PC-3 (cell line): ENCODE measurements at places on chromosomes 13 and 19. TPM values are rescaled to one million over a fixed set of nuclear protein-coding genes. Genes with fewer than 3 reads are reported as not detected.

DNA sequence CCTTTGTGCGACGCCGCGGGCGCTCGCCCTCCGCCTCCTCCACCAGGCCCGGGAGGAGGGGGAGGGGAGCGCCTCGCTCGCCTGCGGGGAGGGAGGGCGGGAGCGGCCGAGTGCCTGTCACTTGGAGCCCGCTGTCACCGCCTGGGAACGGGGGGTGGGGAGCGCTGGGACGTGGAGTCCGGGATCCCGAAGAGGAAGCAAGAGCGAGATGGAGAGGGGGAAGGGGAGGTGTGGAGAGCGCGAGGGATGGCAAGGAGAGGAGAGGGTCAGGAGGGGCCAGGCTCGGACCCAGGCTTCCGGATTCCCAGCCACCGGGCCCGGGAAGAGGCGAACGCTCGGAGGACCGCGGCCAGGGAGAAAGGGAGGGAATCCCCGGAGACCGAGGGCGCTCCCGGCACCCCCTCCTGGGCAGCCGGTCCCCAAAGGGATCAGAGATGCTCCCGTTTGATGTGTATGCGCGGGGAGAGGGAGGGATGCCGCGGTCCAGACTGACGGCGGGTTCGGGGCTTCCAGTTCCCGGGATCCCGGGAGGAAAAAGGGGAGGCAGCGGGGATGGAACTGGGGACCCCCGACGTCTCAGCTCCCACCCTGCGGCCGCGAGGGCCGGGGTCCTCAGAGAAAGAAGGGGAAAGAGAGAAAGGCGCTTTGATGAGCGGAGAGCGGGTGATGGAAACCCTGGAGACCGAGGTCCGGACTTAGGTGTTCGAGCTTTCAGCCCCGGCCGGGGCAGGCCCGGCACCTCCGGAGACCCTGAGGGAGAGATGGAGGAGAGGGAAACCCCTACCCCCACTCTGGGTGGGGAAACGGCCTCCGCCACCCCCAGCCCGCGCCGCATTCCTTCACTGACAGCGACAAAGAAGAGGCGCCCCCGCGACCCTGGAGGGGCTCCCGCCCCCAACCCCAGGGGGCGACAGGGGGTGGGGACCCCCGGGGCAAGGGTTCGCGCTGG lies 4.7 kb upstream of the DPF1 start:
- no peak for DNase-seq
- H3K27me3 ChIP-seq, result 0 out of 2 replicates have a peak, but pooled peaks cover 2% of the 10 kb centered on the region
- H3K27ac ChIP-seq, result no peak overlapping the region
- peak overlapping the region; percentile 60 for H3K4me3 ChIP-seq

GRCh38 chr13:44302233-44302632 lies 71.4 kb upstream of the SERP2 start:
- H3K4me1 ChIP-seq, result peaks cover 74% of the 10 kb centered on the region
- peak; percentile 58 for DNase-seq

- no peaks in the 10 kb centered on the region for H3K27me3 ChIP-seq
- H3K4me3 ChIP-seq, result no peak overlapping the region
- H3K36me3 ChIP-seq, result no peaks in the 10 kb centered on the region
- DNase-seq, result no peak
These were observed 183.9 kb upstream of the SOX21 start for GRCh38 chr13:94896238-94896637.

DNA sequence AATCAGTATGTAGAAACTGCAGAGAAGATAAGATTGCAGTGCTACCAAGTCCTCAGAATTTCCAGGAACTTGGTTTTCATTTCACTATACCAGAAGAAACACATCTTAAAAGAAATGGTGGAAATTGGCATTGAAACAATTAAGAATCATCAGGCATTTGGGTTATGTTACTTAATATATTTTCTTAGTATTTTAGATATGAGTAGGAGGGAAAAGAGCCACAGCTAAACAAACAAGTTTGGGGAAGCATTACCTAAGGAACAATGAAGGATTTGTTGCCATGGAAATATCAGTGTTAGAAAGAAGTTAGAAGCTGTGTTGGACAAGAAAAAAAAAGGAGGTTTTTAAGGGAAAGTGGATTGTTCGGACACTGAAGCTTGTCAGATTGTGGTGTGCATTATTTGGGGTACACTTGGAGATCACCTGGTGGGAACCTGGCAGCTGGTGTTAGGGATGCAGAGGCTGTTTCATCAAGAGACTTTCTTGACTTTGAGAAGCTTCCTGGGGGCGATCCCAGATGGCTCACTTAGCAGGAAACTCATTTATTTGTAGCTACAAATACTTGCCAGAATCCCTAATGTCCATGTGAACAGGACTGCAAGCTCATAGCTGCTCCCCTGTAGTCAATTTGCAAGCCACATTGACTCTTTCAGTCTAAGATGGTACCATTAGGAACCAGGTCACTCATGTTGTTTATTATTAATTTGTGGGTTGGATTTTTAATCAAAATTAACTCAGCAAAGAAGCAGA lies 246.7 kb downstream of the RFC3 start:
- H3K36me3 ChIP-seq, result no peaks in the 10 kb centered on the region
- H3K4me3 ChIP-seq, result no peak overlapping the region
- H3K27me3 ChIP-seq, result no peaks in the 10 kb centered on the region
- H3K4me1 ChIP-seq, result peaks cover 24% of the 10 kb centered on the region

GRCh38 chr13:23570099-23570920 lies at the start of gene TNFRSF19:
Gene TNFRSF19, plus strand, starts transcription at chr13:23570412. Its CDS starts 19,772 bp downstream, at chr13:23590184.
- DNase-seq, result peak; percentile 35
- H3K27ac ChIP-seq, result no peak within 1 kb of the TSS
- peaks cover 14% of the 10 kb centered on the region; the same call in 1 of the 2 replicates for H3K4me1 ChIP-seq
- no peaks in the 10 kb centered on the region for H3K27me3 ChIP-seq
- H3K36me3 ChIP-seq, result no peaks in the 10 kb centered on the region
- H3K4me3 ChIP-seq, result peak within 1 kb of the TSS; percentile 46

Gene NTN5
- 0.18 and 0.81 TPM in 2 replicates for total RNA-seq

Gene CLEC11A
- total RNA-seq, result 2.3 and 2.4 TPM in 2 replicates

Gene IFNL2
- total RNA-seq, result not detected in 2 replicates
